ENCODE measurements at places on chromosomes 12 and 14.

DNA sequence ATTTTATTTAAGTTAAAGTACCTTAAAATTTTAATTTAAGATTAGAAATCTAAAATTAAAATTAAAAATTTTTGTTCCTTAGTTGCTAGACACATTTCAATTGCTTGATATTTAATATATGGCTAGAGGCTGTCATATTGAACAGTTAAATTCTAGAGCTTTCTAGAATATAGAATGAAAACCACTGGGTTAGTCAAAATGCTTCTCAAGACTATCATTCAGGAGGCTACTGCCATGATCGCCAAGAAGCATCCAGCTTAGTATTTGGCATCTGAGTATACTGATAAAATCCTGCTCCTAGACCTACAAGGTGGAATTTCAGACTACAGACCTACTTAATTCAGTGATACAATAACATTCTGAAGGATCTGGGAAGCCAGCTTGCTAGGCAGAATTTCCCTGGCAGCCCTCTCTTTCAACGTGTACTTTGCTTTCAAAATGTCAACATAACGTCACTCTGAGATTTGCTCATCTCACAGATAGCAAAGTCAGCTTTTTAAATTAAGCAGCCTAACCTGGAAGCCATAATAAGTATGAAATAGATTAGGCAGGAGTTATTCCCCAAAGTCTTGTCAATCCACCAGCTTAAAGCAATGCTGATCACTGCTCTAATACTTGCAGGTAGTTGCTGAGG, 525.8 kb downstream of the FSCB start:
- DNase-seq = no peak

DNA sequence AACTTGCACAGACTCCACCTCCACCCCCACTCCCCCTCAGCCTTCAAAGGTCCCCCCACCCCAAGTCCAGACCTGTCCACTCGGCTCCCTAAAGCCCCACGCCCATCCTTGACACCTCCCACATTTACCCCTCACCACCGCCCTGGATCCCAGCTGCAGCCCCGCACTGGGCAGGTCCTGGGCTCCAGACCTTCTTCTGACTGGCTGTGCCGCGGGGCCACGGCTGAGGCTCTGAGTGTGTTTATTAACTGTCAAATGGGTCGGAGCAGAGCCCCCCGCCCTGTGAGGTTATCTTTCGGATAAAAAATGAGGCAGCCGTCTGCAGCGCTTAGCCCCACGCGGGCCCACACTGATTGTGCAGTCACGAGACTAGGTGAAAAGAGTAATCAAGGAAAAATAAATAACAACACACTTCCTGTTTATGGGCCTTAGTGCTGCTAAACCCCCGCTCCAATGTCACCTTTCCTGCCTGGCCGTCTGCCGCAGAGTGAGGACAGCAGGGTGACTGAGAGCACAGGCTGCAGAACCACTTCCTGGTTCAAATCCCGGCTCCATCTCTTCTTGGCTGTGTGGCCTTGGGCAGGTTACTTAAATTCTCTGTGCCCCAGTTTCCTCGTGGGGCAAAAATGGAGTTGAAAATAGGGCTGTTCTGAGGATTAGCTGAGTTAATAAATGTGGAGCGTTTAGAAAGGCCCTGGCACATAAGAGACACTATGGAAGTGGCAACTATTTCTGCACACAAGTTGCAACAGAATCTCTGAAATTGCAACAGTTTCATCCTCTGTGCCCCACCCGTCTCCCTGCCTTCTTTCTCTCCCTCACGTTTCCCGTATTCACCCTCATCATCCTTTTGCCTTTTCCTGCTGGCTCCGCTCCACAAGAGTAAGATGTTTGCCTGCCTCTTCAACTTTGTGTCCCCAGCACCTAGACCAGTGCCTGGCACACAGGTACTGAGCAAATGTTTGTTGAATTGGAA, 9.4 kb downstream of the SETD1B start:
- DNase-seq = peak; percentile 7

GRCh38 chr14:22386924-22387775, 201.9 kb downstream of the DAD1 start:
- peak; percentile 50 for DNase-seq

- no peak for DNase-seq
Observed at GRCh38 chr14:24938593-24938992, 111.4 kb downstream of the STXBP6 start.

DNA sequence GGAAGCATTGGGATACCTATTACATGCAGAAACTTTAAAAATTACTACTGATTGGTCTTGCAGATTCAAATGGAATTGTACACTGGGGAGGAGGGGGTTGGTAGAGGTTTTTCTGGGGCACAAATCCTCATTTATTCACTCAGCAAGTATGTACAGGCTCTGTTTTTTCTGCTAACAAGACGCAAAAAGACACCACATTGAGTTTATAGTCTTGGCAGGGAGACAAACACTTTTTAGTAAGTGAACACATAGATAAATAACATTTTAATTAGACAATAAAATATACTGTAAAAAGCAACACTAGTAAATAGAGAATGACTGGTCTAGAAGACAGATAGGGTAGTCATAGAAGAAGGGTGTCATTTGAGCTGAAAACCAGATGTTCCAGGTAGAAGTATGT, 23.8 kb downstream of the GLIPR1L2 start:
- no peak for DNase-seq

GRCh38 chr14:67666750-67667449, 7.5 kb downstream of the VTI1B start:
- no peak for DNase-seq

GRCh38 chr14:71468701-71469100, 463.5 kb upstream of the RGS6 start:
- DNase-seq = no peak

- DNase-seq = no peak
Observed at GRCh38 chr14:93317875-93318807, 14.7 kb downstream of the BTBD7 start.

DNA sequence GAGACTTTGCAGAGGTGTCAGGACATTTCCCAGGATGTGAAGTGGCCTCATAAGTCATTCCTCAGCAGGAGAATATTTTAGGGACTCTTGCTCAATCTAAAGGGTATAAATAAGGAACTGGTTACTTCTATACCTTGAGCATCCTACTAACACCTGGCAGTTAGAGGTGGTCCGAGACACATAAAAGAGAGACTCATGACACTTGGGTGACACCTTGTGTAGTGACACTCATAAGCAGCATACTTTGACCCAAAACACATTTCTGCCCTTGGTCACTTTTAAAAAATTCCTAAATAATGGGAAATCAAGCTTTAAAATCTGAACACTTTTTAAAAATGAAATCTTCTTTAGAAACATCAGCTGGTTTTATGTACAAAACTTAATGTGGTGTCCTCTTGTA, 118.4 kb downstream of the KCNMB4 start:
- no peak for DNase-seq

- DNase-seq = peak; percentile 76
Observed at GRCh38 chr12:81644503-81644902, 114.6 kb downstream of the PPFIA2 start.

GRCh38 chr12:22796941-22797630, 172.1 kb downstream of the ETNK1 start:
- no peak for DNase-seq

DNA sequence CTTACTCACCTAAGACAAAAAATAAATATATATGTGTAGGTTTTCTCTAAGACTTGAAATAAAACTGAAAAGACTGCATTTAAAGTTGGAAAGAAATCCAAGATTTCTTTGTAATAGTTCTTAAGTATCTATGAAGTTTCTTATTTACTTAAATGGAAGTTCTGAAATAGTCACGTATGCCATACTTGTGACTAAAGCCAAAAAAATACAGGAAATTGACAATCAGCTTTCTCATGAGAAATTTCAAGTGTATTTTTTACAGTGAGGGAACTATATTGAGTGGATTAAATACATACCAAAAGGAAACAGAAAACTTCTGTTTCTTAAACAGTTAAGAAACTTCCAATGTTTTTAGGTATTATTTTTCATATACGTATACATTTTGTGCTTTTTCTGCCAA, 188.1 kb downstream of the DPY19L2 start:
- DNase-seq = no peak

DNA sequence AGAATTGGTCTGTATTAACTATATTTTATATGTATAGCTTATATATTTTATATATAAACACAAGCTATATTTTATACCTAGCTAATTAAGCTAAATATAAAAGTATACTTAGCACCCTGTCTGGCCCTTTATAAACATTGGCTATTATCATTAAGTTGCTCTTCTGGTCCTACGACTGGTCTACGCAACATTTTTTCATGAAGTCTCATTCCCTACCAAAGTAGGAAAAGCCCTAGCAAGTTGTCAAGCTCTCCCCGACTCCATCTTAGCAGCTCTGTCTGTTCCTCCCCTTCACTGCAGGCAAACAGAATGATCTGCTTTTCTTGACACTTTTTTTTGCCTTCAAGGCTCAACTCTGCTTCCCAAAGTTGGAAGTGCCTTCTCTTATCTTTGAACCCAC, 36.7 kb upstream of the ELK3 start:
- DNase-seq = no peak

GRCh38 chr12:41189395-41190251, 1.5 kb downstream of the PDZRN4 start:
- DNase-seq = peak; percentile 41

GRCh38 chr12:65443038-65443437, 164.6 kb downstream of the MSRB3 start:
- no peak for DNase-seq

GRCh38 chr12:30286345-30286926, 409.2 kb downstream of the IPO8 start:
- no peak for DNase-seq

DNA sequence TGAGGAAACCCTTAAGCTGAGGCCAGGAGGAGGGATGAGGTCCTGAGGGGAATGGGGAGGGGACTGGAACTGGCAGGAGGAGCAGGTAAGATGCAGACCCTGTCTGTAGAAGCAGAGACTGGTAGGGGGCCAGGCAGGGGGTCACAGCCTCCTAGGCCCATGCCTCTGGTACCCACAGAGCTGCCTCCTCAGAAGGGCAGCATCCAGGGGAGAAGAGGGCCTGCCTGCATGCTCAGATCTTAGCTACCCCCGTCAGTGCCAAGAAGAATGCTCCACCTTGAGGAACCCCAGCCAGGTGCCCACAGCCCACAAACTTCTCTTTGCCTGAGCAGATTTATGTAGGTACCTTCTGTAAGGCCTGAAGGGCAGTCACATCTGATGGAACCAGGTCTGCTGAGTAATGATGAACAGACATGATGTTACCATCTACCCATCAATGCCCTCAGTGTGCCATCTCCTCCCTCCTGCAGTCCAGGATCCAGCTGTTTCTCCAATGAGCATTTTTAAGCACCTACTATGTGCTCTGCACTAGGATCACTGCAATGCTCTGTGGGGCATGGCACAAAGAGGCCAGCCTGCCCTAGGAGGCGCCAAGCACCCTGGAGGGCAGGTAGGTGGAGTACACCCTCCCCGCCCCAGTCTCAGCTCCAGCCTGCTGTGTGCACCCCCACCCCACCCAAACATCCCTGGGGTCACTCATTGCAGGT, 24.8 kb upstream of the ZFP36L1 start:
- DNase-seq = no peak

- no peak for DNase-seq
Observed at GRCh38 chr12:3987571-3987970, 114.4 kb upstream of the PARP11 start.

DNA sequence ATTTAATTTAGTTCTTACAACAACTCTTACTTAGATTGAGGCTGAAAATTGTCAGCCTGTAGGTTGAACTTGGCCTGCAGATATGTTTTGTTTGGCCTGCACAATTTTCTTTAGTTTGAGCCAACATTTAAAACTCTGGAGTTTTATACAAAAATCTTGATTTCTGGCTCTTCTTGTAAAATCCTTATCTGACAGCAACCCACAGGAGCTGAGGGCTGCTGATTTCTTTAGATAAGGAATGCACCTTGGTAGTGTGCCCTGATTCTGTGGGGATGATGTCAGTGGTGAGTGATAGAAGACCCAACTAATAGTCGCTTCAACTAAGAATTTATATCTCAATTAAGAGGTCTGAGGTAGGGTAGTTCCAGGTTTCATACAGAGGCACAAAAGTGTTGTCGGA, 49.5 kb downstream of the SOCS2 start:
- no peak for DNase-seq

DNA sequence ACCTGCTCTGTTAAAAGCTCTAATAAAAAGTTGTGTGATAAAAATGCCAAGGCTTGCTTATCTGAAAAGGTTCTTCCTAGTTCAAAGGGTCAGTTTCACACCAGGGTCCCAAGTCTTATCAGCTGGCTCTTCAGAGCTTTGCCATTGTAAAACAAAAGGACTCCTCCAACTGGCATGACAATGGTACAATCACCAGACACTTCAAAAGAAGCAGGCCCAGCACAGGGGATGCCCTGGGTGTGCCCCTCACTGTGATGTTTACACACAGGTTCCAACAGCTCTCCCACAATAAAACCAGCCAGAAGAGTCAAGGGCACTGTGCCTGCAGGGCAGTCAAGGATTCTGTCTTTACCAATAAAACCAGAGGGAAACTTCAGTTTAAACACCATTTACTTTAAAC, 78.7 kb downstream of the PRICKLE1 start:
- DNase-seq = no peak

DNA sequence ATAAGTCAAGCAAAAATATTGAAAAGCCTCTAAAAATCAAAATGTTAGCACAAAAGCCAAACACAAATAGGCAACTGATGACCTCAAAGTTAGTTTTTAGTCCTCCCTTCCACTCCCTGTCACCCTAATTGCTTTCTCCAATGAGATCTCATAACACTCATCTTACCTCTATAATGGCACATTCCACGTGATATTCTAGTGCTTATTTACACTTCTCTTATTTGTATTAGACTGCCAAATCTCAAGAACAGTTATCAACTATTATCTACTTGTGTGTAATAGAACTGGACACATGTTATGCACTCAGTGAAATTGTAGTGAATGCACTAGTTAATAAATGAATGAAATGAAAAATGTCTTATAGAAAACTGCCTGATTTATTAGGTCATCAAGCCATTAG, 55.5 kb upstream of the AVPR1A start:
- peak; percentile 58 for DNase-seq

GRCh38 chr12:51011955-51012354, 14.2 kb downstream of the SLC11A2 start:
- no peak for DNase-seq

- DNase-seq = no peak
Observed at GRCh38 chr14:84108746-84109457, 1421.0 kb upstream of the FLRT2 start.

- DNase-seq = no peak
Observed at GRCh38 chr12:106646472-106646871, 63.7 kb downstream of the RFX4 start.

GRCh38 chr14:65826946-65827345, 414.4 kb downstream of the FUT8 start:
- no peak for DNase-seq

GRCh38 chr12:130775953-130776856, 60.1 kb upstream of the RIMBP2 start:
- peak; percentile 35 for DNase-seq
